ENCODE measurements at places on chromosomes 7 and 10. TPM values are rescaled to one million over a fixed set of nuclear protein-coding genes. Genes with fewer than 3 reads are reported as not detected.

GRCh38 chr7:30562909-30563308 lies 31.8 kb upstream of the GARS1 start:
- DNase-seq, result no peak

DNA sequence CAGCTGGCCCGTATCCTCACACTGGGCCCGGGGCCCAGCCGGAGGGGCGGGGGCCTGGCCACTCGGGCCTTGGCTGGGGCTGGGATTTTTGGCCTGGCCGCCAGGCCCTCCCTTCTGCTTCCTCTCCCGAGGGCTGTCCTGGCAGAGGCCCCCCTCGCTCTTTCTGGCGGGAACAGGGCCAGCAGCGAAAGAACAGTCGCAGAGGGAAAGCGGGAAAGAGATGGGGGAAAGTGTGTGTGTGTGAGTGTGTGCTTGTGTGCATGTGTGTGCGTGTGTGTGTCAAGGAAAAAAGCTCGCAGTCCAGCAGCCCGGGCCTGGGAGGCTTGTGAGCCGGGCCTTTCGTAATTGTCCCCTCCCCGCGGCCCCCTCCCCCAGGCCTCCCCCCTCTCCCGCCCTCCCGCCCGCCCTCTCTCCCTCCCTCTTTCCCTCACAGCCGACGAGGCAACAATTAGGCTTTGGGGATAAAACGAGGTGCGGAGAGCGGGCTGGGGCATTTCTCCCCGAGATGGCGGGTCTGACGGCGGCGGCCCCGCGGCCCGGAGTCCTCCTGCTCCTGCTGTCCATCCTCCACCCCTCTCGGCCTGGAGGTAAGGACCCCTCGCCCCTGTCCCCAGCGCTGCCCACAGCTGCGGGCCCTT lies at the start of gene ELN:
TSS of gene ELN (plus strand) at position 491 of the 638 bp plus-strand sequence. CDS start at position 506, 15 bp downstream.
- DNase-seq, result no peak

DNA sequence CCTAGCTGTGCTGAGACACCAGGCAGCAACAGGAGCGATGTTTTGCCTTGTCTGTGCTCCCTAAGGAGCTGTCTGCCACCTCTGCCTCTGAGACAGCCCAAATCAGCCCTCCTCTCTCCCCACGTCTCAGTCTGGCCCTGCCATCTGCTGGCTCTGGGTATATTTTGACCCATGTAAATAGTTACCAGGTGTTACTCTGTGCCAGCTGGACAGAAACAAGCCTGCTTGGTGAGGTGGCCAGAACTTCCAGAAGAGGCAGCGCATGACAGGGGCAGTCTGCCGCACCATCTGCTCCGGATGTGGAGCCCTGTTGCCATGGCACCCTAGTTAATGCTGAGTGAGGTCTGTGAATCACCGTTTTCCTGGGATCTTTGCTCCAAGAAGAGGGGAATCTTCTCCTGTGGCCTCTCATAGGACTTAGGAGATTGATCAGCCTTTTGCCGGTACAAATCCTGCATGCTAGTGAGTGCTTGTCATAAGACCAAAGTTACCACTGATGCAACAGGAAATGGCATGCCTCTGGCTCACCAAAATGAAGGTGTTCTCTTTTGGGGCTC lies 31.8 kb downstream of the GSTO2 start:
- DNase-seq, result peak; percentile 94

FAM241B gene
- 3.4 TPM for polyA plus RNA-seq

GRCh38 chr7:138907201-138907847 lies 73.9 kb downstream of the KIAA1549 start:
- DNase-seq, result no peak

DNA sequence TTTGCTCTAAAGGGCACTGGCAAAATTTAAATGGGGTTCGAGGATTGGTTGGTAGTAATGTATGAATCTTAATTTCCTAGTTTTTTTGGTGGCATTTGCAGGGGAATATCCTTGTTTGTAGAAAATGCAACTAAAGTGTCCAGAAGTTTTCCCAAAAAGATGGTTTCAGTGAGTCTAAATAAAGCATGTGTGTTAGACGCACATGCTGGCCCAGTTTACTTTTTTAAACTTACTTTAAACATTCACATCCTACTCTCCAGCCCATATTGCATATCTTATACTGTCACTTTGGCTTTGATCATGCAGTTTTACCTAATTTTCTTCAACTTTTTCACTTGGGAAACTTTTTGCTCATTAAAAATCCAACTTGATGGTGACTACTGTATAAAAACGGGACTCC lies 744.0 kb upstream of the CELF2 start:
- no peak for DNase-seq

DNA sequence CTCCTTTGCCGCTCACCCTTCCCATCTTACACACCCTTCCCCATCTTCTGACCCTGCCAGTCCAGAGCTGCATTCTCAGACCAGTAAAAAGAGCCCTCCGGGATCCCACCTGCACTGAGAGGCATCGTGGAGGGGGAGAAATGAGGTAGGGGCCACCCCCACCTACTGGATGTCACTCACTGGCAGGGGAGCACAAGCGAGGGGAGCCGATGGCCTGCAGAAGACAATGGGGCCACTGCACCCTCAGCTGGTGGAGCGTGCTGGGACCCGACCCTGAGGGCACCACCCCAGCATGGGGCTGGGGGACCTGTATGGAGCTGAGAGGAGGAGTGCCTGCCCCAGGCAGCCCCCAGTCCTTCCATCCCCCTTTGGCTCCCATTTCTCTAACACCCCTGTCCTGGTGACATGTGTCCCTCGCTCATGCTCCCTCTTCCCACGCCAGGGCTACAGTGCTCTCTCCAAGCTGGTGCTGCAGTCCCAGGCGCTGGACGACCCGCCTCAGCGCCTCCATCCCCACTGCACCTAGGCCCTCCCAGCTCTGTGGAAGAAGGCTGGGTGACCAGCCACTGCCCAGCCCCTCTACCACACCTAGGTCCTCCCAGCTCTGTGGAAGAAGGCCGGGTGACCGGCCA lies 49.8 kb downstream of the RASGEF1A start:
- no peak for DNase-seq

GOT1 gene
- 41.4 TPM for polyA plus RNA-seq
